ENCODE measurements at places on chromosomes 4 and X. TPM values are rescaled to one million over a fixed set of nuclear protein-coding genes. Genes with fewer than 3 reads are reported as not detected.
A peak's percentile ranks its signal among the peaks of the same experiment; 100 is the strongest.

GRCh38 chr4:119041951-119042560 lies 93.6 kb upstream of the MYOZ2 start:
- peak; percentile 74 for DNase-seq

DNA sequence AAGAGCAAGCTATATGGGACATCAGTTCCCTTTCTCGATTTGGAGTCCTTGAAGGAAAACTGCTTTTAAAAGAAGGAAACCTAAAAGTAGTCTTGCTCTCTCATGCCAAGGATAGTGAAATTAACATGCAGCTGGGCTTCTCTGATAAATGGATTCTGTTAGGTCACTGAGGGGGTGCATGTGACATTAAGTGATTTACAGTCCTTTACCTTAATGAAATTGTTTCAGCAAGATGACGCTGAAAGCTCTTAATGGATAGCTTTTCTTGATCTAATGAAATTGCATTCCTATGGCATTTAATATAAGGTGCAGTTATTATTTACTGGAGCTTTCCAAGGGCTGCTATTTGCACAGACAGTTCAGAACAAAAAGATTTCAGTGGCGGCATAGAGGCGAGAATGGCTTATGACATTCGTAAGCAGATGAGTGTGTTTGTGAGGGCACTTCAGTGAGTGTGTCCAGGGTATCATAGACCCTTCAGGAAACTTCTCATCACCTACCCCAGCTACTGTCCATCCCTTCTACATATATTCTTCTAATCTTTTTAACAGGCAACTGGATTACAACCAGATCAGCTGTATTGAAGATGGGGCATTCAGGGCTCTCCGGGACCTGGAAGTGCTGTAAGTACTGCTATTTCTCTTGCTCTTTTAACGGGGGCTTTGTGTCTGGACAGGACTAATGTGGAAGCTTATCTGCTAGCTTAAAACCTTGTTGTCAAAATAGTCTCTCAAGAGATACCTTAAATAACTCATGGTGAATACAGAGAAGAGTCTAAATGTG lies 219.9 kb upstream of the PACRGL start:
- no peak for DNase-seq

CCDC149 gene
- 4.3 TPM for total RNA-seq

FGF2 gene
- total RNA-seq: 42.9 TPM

PRR32 gene
- total RNA-seq: not detected

- DNase-seq: no peak
These were observed 30.3 kb downstream of the XG start for GRCh38 chrX:2782171-2782570.

GDPD2 gene
- total RNA-seq: not detected

DNA sequence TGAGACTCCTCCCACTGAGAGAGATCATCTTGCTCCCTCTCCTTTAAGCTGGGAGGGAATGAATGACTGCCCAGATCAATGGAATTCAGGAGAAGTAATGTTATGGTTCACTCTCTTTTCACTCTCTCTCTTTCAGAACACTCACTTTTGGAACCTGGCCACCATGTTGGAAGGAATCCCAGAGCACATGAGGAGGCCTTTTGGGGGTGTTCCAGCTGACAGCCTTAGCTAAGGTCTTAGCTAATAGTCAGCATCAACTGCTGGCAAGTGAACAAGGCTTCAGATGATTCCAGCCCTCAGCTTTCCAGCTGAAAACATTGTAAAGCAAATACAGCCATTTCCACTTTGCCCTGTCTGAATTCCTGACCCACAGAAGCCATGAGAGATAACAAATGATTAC lies 124.0 kb upstream of the CLNK start:
- DNase-seq: no peak

DNA sequence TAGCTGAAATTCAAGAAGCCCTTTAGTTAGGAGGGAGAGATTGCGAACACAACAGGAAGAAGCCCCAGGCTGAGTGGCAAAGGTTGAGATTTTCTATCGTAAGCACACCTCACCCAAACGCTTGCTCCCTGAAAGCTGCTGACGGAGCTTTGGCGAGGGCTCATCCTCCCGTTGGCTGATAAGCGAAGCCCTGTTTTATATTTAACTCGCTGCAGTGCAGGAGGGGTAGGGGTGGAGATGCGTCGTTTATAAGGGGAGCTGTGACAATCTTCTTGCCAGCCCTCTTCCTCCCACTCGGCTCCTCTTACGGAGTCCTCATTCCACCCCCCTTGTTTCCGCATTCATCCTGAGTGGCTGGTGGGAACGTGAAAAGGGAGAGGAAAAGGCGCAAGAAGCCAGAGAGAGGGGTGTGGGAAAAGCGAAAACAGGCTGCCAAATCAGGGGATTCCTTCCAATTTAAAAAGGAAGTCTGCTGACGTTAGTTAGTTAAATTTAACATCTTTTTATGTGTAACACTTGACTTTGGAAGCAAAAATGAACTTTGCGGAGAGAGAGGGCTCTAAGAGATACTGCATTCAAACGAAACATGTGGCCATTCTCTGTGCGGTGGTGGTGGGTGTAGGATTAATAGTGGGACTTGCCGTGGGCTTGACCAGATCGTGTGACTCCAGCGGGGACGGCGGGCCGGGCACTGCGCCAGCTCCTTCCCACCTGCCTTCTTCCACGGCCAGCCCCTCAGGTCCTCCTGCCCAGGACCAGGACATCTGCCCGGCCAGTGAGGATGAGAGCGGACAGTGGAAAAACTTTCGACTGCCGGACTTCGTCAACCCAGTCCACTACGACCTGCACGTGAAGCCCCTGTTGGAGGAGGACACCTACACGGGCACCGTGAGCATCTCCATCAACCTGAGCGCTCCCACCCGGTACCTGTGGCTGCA lies at the start of gene ENPEP:
ENPEP (plus strand) TSS at position 275 of the 938 bp plus-strand sequence; CDS start at position 535, 260 bp downstream.
- DNase-seq: peak; percentile 48

- no peak for DNase-seq
These were observed 102.4 kb downstream of the SLIT2 start for GRCh38 chr4:20354120-20354519.

- DNase-seq: no peak
These were observed 31.2 kb upstream of the NSUN7 start for GRCh38 chr4:40718586-40718985.

CHRDL1 gene
- 0.89 TPM for total RNA-seq

CABS1 gene
- total RNA-seq: not detected

- no peak for DNase-seq
These were observed 214.0 kb upstream of the NHS start for GRCh38 chrX:17160975-17161374.

ATP8A1 gene
- 0.53 TPM for total RNA-seq

DNA sequence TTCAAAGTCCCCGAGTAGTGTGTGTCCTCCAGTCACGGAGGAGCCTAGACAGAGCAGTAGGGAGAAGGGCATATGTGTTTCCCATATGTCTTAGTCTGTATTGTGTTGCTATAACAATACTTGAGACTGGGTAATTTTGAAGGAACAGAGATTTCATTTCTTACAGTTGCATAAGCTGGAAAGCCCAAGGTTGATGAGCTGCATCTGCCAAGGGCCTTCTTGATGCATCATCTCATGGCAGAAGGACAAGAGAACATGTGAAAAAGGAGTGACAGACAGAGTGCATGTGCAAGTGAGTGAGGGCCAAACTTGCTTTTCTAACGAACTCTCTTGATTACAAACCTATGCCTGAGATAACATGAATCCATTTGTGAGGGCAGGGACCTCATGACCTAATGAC lies 243.4 kb downstream of the ARHGAP10 start:
- no peak for DNase-seq

PITX2 gene
- total RNA-seq: 21.7 TPM

USP17L21 gene
- not detected for total RNA-seq

PASD1 gene
- not detected for total RNA-seq

RIPPLY1 gene
- total RNA-seq: not detected

- peak; percentile 40 for DNase-seq
These were observed 31.8 kb downstream of the PRRG1 start for GRCh38 chrX:37380924-37381323.

DNA sequence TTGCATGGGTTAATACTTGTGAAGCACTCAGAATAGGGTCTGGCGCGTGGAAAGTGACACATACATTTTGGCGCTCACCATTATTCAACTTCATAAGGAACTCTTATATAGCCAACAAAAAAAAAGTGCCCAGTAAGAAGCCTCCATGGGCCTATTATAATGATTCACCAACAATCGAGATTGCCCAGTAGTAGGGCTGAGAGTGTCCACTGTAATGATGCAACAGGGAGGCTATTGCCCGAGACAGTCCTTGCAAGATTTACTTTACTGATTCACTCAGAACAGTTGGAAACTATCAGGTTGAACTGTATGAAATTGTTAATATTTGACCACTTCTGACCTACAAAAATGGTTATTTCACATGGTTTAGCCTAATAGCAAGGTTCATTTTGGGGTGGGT lies 86.0 kb downstream of the PJA1 start:
- DNase-seq: no peak

DNA sequence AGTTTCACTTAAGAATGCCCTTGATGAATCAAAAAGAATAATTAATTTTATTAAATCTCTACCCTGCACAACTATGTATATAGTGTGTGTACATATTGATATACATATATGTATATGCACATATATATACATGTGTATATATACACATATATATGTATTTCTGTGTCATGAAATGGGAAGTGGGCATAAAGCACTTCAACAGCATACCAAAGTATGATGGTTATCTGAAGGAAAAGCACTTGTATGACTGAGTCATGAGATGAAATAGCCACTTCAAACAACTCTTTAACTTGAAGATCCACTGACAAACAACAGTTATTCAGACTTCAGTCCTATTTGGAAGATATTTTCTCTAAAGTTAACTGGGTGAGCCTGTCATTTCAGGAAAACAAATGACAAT lies 16.3 kb downstream of the RNF128 start:
- DNase-seq: no peak

CSTF2 gene
- total RNA-seq: 28.3 TPM

GRCh38 chrX:40866893-40867292 lies 131.6 kb upstream of the MED14 start:
- no peak for DNase-seq

DNA sequence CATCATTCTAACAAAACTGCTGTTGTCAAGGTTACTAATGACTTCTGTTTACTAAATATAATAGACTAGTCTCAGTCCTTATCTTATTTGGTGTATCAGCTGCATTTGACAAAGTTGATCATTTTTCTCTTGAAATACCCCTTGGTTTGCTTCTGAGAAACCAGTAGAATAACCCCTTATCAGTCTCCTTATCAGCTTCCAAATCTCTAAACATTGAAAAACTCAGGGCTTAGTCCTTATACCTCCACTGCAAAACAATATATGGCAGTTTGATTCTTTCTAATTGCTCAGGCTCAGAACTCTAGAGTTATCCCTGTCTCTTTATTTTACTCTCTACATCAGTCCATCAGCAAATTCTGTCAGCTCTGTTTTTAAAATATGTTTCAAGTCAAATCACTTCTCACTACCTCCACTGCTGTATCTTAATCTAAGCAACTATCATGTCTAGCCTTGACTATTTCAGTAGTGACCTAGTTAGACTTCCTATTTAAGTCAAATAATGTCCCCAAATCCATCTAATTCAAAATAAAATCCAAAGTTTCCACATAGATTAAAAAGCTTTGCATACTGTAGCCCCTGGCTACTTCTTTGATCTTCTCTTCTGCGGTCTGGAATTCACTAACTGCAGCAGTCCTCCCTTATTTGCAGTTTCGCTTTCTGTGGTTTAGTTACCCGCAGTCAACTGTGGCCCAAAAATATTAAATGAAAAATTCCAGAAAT lies 87.1 kb upstream of the NPNT start:
- no peak for DNase-seq

DNA sequence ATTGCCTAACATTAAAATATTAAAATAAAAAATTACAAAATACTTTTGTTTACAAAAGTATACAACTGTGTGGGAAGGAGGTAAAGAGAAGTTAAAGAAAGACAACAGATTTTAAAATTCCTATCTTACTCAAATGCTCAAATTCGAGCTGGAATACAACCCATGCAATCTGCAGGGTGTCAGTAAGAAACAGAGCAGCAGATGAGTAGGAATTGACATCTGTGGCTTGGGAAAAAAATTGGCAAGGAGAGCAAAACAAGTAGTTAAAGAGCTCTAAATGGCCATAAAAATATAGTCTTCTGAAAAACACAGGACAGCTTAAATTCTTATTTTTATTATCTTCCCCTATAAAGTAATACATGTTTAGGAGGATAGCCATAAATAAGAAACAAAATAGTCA lies 1609.0 kb upstream of the AGA start:
- DNase-seq: no peak

ELOVL6 gene
- total RNA-seq: 11.9 TPM

AFM gene
- not detected for total RNA-seq

DNA sequence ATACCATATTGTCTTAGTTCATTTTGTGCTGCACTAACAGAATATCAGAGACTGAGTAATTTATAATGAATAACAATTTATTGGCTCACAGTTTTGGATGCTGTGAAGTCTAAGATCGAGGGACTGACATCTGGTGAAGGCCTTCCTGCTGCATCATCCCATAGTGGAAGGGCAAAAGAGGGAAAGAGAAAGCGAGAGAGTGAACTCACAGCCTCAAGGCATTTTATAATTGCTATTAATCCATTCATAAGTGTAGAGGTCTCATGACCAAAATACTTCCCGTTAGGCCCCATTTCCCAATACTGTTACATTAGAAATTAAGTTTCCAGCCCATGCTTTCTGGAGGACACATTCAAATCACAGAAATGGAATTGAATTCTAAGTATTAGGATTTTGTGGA lies 554.4 kb downstream of the TRAM1L1 start:
- no peak for DNase-seq

FBXO8 gene
- total RNA-seq: 17.8 TPM

DNA sequence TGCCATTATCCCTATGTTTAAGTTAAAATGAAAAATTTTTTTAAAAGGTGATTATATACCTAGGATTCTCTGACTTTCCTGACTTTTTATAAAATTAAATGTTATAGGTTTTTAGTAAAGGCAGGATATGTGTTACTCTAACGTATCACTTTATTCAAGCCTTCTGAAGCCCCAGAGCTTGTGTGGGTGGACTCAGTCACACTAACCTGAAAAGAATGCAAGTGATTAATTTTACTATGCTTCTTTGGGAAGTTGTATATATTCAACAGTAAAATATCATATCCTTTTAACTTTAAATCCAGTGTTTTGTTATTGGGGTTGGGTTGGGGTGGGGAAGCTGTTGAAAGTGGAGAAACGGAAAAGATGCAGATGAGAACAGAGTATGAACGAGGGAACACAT lies 22.8 kb downstream of the PDLIM3 start:
- DNase-seq: no peak

FRMPD4 gene
- 0.03 TPM for total RNA-seq

HS3ST1 gene
- total RNA-seq: not detected

ARMCX1 gene
- total RNA-seq: 19.6 TPM

- DNase-seq: no peak
These were observed 1.8 kb upstream of the RENBP start for GRCh38 chrX:153945956-153946943.

DNA sequence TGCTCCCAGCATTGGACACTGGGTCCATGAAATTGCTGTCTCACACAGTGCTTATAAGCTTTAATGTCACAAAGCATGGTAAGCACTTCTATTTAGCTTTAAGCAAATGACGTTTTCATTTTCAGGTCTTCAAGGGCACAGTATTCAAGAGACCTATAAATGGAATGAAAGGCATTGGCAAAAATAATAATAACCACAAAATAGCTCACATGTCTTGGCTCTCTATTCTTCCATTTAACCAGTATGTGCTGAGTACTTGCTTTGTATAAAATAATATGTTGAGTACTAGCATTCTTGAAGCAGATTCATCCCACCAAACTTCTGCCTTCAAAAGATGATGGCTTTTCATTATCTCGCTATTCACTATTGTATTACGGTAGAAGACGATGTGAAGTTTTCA lies 203.0 kb downstream of the ADAMTS3 start:
- no peak for DNase-seq

All from SJSA1 (cell line).